ENCODE measurements at places on chromosomes 6 and 20.
A peak's percentile ranks its signal among the peaks of the same experiment; 100 is the strongest.

GRCh38 chr20:5652626-5653553 is 97.3 kb upstream of the SHLD1 start:
- no peak for DNase-seq

DNA sequence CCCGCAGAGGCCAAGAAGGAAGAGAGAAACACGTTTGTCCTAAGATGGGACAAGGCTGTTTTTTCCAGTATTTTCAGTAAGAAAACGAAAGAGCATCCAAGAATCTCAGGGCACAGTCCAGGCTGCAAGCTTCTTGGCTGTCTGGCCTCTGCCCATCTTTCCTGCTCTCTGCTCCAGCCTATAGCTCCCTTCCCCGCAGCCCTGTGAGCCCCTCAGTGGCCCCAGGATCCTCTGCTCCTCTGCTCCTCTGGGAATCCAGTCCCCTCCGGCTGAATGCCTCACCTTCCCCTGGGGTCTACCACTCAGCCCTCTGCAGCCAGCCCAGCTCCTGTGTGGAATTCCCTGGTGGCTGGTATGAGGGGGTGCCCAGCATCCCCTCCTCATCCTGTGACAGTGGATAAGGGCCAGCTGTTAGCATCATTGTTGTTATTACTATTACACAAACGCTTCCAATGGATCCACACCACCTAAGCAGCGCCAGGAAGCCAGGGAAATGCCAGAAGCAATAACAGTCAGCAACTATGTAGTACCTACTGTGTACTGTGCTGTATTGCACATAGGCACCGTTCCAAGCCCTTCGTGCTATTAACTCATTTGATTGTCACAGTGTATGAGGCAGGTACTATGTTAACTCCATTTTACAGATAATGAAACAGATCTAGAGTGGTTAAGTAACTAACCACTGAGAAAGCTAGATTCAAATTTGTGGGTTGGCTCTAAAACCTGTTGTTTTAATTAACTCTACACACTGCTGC is 60.3 kb upstream of the PTPN1 start:
- DNase-seq = no peak

DNA sequence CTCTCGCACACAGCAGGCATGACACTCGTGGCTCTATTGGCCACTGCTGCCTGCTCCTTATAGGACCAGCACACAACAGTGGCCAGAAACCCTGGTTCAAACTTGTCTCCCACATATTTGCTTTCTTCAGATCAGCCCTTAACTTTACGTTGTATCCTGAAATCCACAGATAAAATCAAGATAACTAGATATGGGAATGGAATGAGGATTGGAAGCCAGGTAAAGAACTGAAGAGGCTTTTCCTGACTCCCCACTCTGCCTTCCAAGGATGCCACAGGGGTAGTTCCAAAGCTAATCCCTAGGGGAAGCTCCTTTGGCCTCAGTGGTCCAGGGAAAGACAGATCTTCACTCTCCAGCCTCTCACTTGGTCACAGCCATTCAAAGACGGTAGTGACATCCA is 86.5 kb downstream of the INSM1 start:
- DNase-seq = no peak

DNA sequence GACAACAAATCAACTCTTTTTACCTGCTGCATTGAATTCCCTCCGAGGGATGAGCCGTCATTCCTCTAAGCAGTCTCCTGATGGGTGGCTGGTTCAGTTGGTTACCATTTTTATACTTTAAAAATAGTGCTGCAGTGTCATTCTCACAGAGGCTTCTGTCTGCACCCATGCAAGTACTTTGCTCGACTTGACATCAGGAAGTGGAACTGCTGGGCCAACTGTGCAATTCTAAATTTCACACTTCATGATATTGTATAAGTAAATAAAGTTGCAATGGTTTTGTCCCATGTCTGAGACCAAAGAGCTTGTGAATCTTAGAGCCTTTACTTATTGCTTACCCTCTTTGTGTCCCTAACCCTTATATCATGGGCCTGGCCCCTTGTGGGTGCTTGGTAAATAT is 2.5 kb downstream of the BTN3A1 start:
- no peak for DNase-seq

DNA sequence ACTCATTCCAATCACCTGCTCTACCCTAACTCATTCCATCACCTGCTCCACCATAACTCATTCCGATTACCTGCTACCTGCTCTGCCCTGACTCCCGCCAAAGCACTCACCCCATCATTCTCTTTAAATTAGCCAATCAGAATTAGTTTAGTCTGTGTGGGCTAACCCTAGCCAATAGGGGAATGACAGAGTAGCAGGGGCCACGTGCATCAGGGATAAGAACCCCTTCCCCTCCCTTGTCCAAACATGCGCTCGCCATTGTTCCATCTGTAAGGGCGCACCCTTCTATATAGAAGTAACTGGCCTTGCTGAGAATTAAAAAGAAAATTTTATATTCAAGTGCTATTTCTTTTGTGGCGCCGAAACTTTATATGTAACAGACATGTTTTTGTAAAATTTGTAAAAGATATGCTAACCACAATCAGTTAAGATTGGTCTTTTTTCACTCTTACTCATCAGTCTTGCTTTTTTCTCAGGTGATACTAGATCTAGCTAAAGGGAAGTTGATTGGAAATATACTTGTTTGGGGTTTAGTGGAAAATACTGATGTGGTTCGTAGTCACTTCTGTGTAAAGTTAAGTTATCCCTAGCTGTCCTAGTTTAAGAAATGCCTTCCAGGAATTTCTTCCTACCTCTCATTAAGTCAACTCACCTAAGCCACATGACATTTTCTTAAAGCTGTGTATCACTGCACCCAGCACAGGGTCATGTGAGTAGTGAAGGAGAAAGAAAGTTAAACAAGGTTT is 16.5 kb downstream of the RTN4IP1 start:
- DNase-seq = no peak

DNA sequence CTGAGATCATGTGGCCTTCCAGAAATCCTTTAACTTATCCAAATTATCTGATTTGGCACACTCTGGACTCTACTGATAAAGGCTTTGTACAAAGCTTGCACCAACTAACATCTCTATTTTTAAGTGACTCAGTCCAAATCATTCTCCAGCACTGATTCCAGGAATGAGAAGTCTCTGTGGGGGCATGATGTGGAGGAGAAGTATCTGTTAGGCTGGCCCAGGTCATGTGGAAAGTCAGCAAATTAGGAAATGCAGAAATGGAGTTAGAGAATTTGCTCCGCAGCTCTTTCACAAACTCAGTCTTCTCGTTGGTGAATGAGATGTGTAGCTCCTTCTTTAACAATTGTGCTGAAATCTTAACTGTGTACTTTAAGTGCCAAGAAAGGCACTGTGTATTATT is 165.7 kb downstream of the ZNF217 start:
- DNase-seq = no peak

DNA sequence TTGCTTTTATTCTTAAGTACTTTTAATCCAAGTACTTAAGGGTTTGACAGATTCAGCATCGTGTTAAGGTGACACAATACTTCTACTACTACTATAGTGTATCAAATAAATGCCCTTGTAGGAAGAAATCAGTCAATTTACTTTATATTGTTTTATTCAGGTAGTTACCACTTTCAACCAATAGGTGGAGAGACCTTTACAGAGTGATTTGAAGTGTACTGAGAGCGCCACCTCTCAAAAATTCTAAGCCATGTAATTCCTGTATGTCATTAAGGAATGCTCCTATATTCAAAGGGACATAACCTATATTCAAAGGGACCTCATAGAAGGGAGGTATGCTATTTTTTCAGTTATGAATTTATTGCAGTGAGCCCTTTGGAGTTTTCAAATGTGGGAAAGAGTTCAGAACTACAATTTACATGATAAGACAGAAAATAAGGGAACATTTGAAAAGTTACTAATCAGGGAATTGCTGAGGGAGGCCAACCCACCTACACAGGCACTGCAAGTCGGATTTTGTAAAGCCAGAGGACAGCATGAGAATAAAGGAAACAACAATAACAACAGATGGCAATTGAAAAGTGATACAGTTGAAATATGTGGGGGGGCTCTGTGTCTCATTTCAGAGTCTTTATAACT is 955.6 kb downstream of the TBC1D32 start:
- DNase-seq = peak; percentile 18

GRCh38 chr6:165722022-165722421 is 59.0 kb upstream of the PDE10A start:
- DNase-seq = no peak

GRCh38 chr6:125379174-125379573 is 77.4 kb upstream of the HDDC2 start:
- DNase-seq = no peak

- DNase-seq = no peak
Measured at GRCh38 chr6:15073883-15074465, 171.9 kb upstream of the JARID2 start.

DNA sequence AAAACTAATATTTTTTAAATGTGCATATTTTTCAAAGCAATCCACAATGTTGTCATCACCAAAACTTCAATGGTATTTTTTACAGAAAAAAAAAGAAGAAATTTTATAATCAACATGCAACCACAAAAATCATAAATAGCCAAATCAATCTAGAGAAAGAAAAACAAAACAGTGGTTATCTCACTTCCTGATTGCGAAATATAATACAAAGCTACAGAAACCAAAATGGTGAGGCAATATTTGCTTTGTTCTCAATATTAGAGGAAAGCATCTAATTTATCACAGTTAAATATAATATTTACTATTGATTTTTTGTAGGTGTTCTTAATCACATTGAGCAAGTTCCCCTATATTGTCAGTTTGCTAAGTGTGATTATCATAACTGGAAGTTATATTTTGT is 720.7 kb upstream of the ADGRB3 start:
- no peak for DNase-seq

GRCh38 chr6:23180504-23181293 is 611.3 kb downstream of the HDGFL1 start:
- peak; percentile 97 for DNase-seq

GRCh38 chr6:109498052-109498451 is 15.0 kb upstream of the ZBTB24 start:
- DNase-seq = peak; percentile 23

DNA sequence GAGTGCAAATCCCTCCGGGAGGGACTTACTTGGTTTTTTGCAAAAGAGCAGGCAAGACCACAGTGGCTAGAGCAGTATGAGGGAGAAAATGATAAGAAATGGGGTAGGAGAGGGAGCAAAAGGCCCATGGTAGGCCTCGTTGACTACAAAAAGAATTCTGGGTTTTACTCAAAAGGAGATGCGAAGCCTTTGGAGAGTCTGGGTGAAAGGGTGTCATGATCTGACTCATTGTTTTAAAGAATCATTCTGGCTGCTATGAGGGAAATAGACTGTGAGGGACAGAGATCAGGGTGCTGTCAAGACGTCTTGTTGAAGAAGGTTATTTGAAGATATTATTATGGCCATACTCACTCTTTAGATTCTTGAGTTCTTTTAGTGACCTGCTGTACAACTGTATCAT is 13.0 kb downstream of the TBC1D32 start:
- DNase-seq = no peak

DNA sequence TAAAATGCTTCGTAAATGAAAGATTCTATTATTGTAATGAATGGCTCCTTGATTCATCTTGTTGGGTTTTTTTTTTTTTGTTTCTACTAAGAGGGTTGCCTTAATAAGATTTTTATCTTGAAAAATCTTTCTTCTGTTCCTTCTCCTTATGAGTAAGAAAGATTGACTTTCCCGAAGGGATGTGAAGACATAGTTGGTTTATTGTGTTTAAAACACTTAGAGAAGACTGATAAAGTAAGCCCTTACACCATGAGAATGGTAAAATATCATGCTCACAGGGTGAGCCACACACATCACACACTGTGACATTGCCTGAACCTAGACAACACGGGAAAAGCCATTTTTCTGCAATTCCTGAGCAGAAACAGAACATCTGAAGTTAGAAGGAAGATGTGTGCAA is 317.2 kb upstream of the TCF21 start:
- no peak for DNase-seq

DNA sequence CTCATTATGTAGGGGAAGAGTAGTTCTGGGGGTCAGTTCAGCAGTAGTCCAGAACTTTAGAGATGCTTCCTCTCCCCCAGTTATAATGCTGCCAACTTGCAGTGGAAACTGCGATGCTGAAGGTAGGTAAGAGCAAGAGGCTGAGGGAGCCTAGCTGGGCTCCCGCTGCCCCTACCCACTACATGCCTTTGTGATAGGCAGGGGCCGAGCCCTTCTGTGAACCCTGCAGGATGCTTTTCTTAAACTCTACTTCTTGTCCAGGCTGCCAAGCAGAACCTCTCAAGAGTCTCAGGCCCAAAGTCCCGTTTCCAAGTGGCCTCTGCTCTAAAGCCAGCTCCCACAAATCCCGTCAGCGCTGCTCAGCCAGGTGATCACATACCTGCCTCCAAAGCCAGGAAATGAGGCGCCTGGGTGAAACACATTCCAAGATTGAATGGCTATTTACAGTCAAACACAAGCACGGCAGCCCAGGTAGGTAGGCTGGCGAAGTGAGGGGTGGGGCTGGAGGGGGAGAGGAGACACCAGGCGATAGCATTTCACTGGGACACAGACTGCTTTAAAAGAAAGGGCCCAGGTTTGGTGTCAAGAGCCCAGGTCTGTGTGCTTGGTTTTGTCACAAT is 150.7 kb downstream of the CD24 start:
- no peak for DNase-seq

All from COR-L47 (cell line).